ENCODE measurements at places on chromosomes 3 and 15. TPM values are rescaled to one million over a fixed set of nuclear protein-coding genes. Genes with fewer than 3 reads are reported as not detected.

DNA sequence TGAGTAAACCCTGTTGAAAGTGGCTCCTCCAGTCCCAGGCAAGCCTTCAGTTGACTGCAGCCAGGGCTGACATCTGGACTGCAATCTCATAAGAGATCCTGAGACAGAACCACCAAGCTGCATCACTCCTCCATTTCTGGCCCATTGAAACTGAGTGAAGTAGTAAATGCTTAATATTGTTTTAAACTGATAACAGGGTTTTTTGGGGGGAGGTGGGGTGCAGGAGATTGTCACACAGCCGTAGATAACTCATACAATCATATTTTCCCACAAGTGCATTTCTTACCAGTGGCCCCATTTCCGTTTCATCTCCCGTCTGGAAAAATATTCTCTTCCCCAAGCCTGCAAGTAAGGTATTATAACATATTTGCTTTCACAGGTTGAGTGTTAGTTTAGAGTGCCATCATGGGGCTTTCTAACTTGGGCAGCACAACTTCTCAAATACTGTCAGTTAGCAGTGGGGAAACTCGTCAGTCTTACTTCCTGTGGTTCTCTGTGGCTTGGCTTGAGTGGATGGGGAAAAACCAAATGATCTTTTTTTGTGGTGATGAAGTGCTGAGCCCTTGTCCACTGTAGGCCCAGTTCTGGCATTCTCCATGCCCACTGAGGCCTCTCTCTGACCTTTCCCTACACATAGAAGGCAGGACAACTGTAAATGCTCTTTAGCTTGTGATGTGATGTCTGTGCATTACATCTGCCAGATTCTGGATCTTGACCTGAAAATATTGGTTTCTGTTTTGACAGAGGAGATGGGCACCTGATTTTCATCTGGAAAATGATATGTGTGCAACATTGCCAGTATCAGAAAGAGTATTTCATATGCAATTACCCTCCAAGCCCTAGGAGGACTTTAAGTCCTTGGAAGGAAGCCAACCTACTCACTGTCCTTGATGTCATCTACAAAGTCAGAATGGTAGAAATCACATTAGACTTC lies 90.1 kb upstream of the BHLHE40 start:
- no peak for DNase-seq

DNA sequence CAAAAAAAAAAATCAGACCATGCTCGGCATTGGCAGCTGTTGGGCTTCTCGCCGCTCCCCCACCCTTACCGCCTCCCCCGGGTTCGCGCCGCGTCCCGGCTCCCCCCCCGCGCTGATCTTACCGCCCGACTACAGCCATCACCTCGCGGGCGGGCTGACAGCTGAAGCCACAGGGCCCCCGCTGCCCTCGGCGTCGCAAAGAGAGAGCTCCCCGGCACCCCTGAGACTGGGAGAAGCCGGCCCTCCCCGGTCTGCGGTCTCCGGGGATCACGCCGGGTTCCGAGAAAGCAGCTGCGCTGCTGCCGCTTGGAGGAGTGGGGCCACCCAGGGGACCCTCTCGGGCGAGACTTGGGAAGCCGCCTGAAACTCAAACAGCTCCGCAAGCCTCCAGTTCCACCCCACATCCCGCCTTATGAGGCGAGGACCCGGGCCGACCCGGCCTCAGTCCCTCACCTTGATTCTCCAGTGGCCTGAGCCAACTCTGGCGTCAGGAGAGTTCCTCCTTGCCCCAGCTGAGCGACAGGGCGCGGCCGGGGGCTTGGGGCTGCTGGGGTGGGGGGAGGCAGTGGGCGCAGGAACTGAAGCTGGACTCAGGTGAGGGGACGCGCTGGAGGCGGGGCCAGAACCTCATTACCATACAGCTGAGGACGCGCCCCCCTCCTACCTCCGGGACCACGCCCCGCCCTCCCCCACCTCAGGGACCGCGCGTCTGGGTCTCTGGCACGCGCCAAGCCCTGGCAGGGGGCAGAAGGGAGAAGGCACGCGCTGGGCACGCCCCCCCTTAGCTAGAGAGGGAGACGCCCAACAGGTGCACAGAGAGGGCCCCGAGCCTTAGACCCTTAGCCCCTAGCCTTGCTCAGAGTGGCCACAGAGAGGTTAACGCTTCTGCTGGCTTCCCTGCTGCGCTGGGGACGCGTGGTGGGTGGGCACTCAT lies 1.0 kb upstream of the DLL4 start:
- no peak for DNase-seq

UROC1 gene
- 0.34 TPM for polyA plus RNA-seq

MPI gene
- polyA plus RNA-seq, result 92.6 TPM

Measured in testis (tissue), 5 donors.